ENCODE measurements at places on chromosomes 11 and 22.

- DNase-seq: no peak
Measured at GRCh38 chr11:69114811-69115523, 40.8 kb upstream of the SMIM38 start.

- no peak for DNase-seq
Measured at GRCh38 chr11:14189874-14190273, 169.1 kb downstream of the RRAS2 start.

GRCh38 chr11:13836666-13837065 lies 125.9 kb upstream of the SPON1 start:
- no peak for DNase-seq

- DNase-seq: no peak
Measured at GRCh38 chr11:41955066-41955465, 495.6 kb upstream of the LRRC4C start.

- no peak for DNase-seq
Measured at GRCh38 chr22:35537232-35537631, 3.4 kb upstream of the RASD2 start.

DNA sequence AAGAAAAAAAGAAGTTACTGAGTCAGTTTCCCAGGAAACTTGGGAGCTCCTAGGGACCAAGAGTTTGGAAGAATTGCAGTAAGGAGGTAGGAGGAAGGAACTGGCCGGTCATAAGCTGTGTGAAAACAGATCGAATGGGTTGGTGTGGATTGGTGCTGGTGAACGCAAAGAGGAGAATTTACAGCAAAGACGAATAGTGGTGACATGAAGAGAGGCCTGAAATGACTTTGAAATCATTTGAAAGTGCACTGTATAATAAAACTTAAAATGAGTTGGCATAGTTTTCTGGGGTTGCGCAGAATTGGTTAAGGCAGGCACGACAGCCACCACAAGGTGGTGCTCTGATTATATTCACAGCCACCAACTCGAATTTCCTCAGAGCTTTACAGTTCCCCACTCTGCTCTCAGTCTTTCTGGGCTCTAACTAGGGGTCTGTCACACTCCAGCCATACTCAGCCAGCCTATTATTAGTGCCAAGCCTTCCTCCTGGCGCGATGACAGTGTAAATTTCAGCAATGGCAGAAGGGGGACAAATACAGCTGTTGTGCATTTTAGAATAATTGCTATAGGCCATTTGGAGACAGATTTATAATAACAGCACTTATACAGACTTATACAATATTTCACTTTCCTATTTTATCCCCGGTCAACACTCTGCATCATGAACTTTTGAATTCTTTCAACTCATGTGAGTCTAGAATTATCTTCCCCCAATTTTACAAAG lies 8.3 kb upstream of the HTR3B start:
- peak; percentile 17 for DNase-seq

- DNase-seq: no peak
Measured at GRCh38 chr11:101096036-101096704, 33.4 kb downstream of the PGR start.

GRCh38 chr11:35938231-35938630 lies 5.6 kb upstream of the LDLRAD3 start:
- DNase-seq: no peak

DNA sequence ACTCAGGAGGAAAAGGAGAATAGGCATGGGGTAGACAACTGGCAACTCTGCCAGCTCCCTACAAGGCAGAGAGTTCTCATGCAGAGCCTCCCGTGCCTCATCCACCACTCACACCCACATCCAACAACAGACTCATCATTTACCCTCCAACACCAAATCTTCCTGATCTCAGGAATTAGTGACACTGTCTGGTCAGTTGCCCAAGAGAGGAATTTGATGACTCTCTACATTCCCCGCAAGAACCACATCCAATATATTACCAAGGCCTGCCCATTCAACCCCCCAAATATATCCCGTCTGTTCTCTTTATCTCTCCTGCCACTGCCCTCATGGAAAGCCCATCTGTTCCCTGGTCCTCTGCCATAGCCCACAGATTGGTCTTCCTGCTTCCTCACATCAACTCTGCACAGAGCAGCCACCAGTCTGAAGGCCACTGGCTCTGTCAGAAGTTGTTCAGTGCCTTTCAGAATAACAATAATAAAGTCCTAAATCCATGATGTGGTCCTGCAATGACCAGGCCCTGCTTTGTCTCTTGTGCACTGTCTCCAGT lies 57.5 kb upstream of the CD82 start:
- no peak for DNase-seq

- DNase-seq: no peak
Measured at GRCh38 chr11:43937434-43938411, 4.7 kb upstream of the C11orf96 start.

GRCh38 chr22:47294222-47294532 lies 531.7 kb downstream of the TBC1D22A start:
- no peak for DNase-seq

DNA sequence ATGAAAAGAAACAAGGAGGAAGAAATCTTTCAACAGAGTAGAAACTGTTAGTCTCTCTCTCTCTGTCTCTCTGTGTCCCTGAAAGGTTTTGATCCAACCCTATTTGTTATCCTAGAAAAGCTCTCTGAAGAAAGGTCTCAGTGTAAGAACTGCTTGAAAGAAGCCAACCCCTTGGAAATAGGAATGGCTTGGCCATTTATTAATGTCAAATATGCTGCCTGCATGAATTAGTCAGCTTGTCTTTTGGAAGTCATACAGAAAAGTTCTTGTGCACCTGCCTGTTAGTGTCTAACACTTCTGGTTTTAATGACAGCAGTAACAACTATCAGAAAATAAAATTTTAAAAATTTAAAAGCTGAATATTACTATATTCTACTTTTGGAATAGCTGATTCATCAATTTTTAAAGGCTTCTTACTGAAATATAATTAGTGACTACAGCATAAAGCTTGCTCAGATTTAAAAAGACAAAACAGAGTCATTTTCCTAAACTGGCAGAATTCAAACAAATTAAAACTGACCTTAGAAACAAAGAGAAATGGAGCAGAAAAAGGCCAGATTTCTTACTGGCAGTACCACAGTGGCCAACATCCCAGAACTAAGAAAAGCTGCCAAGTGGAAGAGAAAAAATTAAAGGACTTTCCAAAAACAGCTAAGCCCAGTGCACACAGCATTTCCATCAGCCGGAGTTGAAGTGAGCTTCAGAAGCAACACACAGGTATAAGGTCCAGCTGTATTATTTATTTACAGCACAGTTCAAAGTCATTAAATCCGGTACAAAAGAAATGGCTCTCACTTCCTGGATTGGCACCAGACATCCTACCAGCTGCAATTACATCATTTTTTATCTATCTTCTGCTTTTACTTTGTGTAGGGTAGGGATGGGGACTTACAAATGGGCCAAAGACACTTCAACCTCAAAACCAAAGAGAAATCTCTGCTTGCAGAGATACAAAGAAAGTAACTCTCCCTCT lies 76.3 kb downstream of the PRCP start:
- no peak for DNase-seq

DNA sequence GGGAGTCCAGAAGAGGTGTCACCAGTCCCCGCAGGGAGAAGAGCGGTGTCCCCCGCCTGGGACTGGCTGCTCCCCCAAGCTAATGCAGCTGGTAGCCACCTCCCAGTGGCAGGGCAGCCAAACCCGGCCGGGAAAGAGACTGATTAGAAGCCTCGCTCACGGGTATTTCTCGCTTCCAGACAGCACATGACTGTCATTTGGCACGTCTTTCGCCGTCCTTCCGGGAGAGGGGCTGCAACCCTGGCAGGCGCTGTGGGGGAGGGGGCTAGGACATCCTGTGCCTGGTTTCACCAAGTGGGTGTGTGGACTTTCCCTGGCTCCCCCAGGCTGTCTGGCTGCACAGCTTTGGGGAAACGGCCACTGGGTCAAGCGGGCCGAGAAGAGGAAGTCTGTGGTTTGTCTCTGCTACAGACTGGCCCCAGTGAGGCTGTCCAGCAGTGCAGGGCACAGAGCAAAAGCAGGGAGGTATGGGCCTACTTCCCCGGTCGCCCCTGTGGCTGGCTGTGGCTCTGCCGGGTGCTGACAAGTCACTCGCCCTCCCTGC lies 3.8 kb downstream of the CD81 start:
- no peak for DNase-seq

DNA sequence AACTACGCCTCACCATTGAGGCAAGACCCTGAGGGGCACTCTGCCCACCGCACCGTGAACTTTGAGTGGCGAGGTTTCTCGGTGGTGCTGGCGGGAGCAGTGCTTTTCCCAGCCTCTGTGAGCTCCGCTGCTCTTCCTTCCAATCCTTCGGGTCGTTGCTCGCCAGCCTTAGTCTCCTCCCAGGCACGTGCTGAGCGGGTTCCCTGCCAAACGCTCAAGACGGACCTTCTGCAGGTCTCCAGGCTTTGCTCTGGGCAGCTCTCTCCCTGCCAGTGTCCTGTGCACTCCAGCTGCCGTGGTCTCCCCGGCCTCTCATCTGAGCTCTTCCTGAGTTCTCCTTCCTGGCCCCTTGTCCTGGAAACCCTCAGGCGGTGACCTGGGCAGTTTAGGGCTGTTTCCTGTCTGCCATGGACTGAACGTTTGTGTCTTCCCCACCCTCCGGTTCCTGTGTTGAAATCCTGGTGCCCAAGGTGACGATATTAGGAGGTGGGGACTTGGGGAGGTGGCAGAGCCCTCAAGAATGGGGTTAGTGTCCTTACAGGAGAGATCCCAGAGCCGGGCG lies 11.2 kb upstream of the MUC6 start:
- no peak for DNase-seq

- no peak for DNase-seq
Measured at GRCh38 chr11:97364047-97364446, 974.2 kb downstream of the JRKL start.

DNA sequence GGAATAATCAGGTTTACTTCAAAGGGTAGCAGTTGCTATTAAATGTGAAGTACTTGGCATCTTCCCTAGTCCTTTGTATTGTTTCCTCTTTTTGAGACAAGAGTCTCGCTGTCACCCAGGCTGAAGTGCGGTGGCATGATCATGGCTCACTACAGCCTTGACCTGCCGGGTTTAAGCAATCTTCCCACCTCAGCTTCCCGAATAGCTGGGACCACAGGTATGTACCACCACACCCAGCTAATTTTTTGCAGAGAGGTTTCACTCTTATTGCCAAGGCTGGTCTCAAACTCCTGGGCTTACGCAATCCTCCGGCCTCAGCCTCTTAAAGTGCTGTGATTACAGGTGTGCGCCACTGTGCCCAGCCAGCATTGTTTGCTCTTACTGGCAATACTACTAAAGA lies 36.2 kb upstream of the RAPSN start:
- DNase-seq: no peak

DNA sequence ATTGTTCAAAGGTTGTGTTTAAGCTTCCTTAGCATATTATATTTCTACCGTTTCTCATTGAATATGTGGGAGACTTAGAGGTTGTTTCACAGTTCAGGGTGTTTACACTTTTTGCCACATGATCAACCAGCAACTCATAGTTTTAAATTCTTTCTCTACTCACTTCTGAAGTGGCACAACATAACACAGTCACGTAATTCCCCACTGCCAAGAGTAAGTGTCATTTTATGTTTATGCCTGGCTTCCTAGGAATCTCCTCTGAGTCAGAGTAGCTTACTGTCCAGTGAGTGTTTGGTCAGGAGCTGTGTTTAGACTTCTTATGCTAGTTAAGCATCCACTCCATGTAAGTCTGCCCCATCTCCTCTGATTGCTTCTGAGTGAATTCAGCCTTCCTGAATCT lies 520.8 kb upstream of the KIRREL3 start:
- DNase-seq: no peak

DNA sequence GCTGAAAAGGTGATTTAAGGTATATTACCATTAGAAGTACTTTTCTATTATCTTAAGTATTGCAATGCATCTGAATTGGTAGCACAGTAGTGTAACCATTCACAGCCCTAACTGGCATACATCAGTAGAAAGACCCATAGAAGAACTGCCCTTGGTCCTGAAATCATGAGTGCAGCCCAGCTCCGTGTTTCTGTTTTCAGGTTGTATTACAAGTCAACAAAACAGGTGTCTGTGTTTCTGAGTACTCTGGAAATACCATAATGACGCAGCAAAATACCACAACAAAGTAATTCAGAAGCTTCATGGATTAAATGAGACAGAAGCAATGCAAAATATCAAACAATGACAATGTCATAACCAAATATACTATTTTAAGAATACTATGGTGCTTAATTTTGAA lies 226.3 kb downstream of the OPCML start:
- DNase-seq: no peak

DNA sequence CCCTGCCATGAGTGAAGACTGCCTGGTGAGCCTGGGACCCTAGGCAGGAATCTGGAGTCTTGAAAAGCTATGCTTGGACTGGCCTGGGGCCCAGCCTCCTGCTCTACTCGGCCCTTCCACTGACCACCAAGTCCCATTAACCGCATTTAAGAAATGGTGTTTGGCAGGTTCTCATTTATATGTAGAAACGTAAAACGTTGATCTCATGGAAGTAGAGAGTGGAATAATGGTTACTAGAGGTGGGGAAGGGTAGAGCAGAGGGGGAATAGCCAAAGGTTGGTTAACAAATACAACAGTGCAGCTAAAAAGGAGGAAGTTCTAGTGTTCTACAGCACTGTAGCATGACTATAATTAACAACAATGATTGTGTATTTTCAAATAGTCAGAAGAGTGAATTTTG lies 72.9 kb upstream of the EED start:
- no peak for DNase-seq

DNA sequence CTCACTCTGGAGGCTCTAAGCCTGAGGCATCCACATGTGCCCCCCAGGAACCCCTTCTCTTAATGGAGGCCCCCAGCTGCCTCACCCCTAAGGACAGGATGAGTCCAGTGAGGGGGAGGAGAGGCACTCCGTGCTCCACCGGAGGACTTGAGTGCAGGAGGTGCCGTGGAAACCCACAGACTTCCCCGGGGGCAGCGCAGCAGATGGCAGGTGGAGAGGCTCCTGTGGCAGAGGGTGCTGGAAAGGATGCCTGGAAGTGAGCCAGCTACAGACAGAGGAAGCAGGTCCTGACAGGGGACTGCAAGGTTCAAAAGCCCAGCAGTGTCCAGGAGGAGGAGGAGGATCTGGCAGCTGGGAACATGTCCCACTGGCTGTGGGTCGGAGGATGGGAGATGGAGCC lies 1384.0 kb downstream of the TBC1D22A start:
- DNase-seq: no peak

DNA sequence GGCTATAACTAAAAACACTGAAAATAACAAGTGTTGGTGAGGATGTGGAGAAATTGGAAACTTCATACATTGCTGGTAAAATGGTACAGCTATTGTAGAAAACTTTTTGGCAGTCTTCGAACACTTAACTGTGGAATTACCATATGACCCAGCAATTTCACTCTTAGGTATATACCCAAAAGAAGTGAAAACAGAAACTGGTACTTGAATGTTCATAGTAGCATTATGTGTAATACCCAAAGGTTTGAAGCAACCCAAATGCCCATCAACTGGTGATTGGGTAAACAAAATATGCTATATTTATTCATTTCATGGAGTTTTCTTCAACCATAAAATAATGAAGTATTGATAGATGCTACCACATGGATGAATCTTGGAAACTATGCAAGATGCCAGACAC lies 40.8 kb upstream of the FTH1 start:
- no peak for DNase-seq

DNA sequence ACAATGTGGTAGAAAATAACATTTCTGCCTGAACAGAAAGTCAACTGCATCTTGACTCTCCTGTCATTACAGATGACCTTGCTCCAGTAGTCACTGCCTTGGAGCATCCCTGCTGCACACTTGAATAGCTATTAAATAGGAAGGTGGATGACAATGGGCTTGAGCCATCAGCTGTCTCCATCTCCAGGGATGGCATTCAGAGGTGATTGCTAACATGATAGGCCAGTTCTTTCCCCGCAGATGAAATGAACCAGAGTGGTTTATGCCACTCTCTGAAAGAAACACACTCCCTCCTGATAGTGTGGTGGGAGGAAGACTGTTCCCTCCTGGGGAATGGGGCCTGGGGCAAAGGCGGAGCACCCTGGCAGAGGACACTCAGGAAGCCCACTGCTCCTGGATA lies 57.1 kb upstream of the OLFML1 start:
- no peak for DNase-seq

Measured in NCI-H460 (cell line).